ENCODE measurements at places on chromosomes 7 and 10.

DNA sequence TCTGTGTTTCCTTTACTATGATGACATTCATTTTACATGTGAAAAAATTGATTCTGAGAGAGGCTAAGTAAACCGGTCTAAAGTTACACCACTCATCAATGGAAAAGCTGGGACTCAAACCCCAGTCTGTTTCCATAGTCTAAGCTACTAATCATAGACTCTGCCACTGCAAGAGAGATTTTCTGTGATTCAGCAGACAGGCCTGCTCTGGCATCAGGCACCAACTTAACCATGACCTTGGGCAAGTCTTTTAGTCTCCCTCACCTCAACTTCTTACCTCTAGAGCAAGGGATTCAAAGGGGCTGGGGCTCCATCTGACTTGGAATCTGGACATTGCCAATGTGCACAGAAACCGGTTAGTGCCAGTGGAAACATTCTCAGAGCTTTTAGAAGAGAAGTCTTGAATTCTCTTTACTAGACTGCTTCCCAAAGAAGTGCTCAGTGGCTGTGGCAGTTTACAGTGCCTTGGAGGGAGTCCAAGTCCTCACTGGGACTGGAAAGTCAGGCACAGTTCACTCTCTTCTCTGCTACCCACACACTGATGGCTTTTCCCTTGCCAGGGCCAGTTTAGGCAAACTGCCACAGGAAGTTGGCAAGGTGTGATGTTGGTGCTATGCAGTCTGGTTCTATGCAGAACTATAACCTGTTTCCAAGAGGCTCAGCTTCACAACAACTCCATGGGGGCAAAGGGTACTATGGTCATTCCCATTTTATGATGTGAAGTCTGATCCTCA lies 4.5 kb upstream of the BLNK start:
- DNase-seq, result no peak

GRCh38 chr10:121183236-121183635 lies 332.1 kb downstream of the WDR11 start:
- DNase-seq, result no peak

- DNase-seq, result no peak
Measured at GRCh38 chr10:47356708-47357107, 8.5 kb downstream of the RBP3 start.

DNA sequence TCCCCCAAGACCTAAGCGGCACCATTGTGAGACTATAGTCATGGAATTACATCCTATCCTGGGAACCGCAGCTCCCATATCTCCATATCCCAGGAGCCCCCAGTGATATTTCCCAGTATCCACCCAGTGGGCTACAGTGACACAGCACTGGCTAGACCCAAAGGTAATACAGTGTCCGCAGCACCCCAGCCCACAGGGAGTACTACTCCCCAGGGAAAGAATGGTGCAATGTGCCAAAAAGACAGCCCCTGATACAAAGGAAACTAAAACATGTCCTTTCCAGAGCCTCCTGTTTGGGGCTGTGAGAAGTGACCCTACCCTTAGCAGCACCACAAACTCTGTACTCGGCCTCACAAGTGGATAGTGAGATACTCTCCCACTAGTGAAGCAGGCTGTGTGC lies 4.5 kb upstream of the IFIT2 start:
- no peak for DNase-seq

- peak; percentile 95 for DNase-seq
Measured at GRCh38 chr10:72334825-72335393, 19.8 kb downstream of the DNAJB12 start.

- DNase-seq, result no peak
Measured at GRCh38 chr10:122368502-122369254, 5.8 kb upstream of the PLEKHA1 start.

DNA sequence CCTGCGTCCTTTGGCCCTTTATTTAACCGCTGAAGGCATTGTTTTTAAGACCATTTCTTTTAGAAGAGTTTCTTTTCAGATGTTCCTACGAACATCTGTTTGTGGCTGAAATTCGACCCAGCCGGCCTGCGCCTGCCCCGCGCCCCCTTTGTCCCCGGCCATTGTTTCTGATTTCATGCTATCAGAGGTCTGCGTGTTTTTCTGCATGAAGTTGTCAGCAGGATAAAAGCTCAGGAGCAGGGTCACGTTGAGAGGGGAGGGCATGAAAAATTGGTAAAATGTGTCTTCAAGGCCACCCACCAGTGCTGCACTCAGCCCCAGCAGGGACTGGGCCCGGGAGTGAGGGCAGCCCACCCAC lies 43.1 kb downstream of the NKX6-2 start:
- DNase-seq, result no peak

Data from non-pigmented ciliary epithelial cell (primary cell).